Lower lobe of right lung (tissue), 2 donors: ENCODE measurements at places on chromosomes 12 and 14. TPM values are rescaled to one million over a fixed set of nuclear protein-coding genes. Genes with fewer than 3 reads are reported as not detected.

- no peak overlapping the region for H3K27ac ChIP-seq
- no peaks in the 10 kb centered on the region for H3K27me3 ChIP-seq
- DNase-seq, result no peak
- no peak overlapping the region for H3K4me3 ChIP-seq
These were observed 45.7 kb upstream of the YARS2 start for GRCh38 chr12:32801269-32801980.

COA8 gene
- total RNA-seq, result 33.0 TPM

- H3K27ac ChIP-seq, result no peak overlapping the region
- no peaks in the 10 kb centered on the region for H3K36me3 ChIP-seq
These were observed 350.7 kb upstream of the SEL1L start for GRCh38 chr14:81884382-81884781.

GRCh38 chr12:56155256-56155845 lies 2.8 kb upstream of the MYL6 start:
- no peak overlapping the region for H3K4me3 ChIP-seq
- no peak overlapping the region for H3K27ac ChIP-seq
- peaks cover 40% of the 10 kb centered on the region for H3K4me1 ChIP-seq
- H3K27me3 ChIP-seq, result no peaks in the 10 kb centered on the region
- peaks cover 10% of the 10 kb centered on the region for H3K36me3 ChIP-seq
- DNase-seq, result no peak

DNA sequence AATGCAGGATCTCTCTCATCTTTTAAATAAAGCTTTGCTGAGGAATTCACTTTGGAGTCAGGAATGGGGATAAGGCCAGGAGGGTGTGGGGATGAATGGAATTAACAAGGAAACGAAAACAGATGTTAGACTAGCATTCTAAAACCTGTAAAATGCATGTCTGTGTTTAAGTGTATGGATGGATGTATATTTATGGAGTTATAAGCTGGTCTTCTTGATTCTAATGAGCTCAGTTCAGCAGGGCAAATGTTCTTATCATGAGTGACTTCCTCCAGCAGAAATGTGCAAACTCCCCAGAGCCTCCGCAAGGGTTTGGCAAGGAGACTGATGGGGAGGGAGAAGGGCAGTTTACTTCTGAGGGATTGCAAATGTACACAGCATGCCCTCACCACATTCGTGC lies 149.1 kb downstream of the NTF3 start:
- no peak overlapping the region for H3K4me3 ChIP-seq
- peaks cover 16% of the 10 kb centered on the region for H3K4me1 ChIP-seq
- H3K27ac ChIP-seq, result no peak overlapping the region
- no peaks in the 10 kb centered on the region for H3K27me3 ChIP-seq
- no peaks in the 10 kb centered on the region for H3K36me3 ChIP-seq
